AG04449 (cell line): ENCODE measurements at places on chromosomes 7 and 10.
A peak's percentile ranks its signal among the peaks of the same experiment; 100 is the strongest.

DNA sequence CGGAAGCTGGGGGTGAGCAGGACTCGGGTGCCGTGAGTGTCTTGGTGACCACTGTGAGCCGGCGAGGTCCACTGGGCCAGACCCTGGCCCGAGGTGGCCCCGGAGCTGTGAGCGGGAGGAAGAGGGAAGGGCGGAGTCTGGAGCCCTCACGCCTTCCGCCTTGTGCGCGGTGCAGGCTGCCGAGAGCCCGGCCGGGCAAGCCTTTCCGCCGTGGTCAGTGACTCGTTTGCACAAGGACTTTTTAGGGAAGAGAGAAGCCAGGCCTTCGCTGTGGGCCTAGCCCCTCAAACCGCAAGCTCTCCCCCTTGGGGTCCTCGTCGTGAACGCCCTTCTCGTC is 40.9 kb upstream of the ZNF32 start:
- DNase-seq, result no peak

GRCh38 chr10:71379118-71379766 is 17.5 kb upstream of the CDH23 start:
- DNase-seq, result no peak

GRCh38 chr7:38655833-38656774 is 24.9 kb upstream of the AMPH start:
- no peak for DNase-seq

GRCh38 chr7:157425137-157425731 is 88.4 kb downstream of the DNAJB6 start:
- no peak for DNase-seq

GRCh38 chr7:155590215-155591018 is 44.1 kb upstream of the CNPY1 start:
- DNase-seq, result no peak

DNA sequence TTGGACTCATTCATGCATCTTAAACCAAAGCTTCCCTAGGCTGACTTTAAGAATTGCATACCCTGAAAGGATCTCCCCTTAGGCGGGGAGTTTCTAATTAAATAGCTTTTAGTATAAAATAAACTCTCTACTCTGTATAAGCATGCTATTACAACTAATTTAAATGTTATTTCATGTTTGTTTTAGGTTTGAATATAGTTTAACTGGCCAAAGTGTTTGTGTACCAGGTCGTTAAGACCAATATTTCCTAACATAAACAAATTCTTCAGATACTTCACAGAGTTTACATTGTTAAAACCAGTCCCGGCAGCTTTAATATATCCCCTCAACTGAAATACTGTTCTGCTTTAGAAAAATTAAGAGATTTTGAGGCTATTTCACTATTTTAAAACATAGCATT is 2.3 kb downstream of the GLI3 start:
- no peak for DNase-seq

- no peak for DNase-seq
Measured at GRCh38 chr10:69318867-69319727, 40.8 kb downstream of the HK1 start.

DNA sequence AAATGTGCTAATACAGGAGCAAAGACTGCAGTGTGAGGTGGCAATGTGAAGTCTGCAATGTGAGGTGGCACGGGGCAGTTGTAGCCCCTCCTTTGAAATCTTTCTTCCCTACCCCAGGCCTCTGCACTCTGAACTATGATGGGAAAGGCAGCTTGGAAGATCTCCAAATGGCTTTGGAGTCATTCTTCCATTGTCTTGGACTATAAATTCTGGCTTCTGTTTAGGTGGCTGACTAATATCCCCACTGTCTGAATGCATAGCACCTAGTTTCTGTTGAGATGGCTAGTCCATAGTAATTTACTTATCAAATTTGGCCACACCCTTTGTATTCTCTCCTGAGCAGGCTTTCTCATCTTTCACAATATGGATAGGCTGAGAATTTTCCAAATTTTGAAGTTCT is 175.0 kb downstream of the CFTR start:
- no peak for DNase-seq

DNA sequence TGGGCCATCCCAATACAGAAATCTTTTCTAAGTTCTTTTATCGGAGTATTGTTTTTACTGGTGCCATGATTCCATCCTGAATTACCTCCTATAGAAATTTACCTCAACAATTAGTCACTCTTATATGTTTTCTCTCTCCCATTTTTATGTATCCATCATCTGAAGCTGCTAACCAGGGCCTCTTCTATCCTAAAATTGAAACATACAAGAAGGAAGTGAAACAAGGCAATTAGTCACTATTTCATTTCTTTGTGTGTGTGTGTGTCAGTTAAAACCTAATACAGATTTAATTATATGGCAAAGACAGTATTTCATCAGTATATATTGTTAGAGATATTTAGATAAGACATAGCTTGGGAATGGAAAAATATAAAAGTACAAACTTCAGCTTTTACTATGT is 148.4 kb upstream of the AHR start:
- DNase-seq, result no peak

GRCh38 chr10:130022086-130022485 is 58.0 kb upstream of the EBF3 start:
- DNase-seq, result no peak

DNA sequence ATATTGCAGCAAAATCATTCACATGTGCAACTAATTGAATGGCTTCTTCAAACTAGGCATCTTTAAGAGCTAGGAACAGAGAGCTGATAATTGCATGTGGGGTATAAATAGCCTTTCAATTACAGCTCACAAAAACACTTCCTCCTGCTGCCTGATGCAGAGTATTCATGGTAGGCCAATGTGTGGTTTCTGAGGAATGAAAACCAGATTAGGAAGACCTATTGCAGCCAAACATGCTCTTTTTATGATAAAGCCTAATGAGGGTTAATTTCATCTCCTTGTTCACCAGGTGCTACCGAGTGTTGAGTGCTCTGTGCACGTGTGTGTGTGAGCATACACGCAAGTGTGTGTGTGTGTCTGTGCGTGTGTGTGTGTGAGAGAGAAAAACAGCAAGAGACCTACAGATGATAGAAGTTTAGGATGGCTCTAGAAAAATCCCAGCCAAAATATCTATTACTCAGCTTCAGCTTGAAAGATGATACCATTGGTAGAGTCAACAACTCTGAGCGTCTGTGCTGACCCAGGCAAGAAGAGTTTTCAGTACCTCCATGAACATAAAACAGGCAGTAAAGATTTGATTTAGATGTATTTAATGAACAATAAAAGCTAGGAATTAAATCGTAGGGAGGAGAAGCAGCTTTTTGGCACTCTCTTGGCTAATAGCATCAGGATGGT is 448.5 kb upstream of the ANKRD30A start:
- DNase-seq, result peak; percentile 51

- no peak for DNase-seq
Measured at GRCh38 chr7:84337429-84337828, 142.8 kb upstream of the SEMA3A start.

DNA sequence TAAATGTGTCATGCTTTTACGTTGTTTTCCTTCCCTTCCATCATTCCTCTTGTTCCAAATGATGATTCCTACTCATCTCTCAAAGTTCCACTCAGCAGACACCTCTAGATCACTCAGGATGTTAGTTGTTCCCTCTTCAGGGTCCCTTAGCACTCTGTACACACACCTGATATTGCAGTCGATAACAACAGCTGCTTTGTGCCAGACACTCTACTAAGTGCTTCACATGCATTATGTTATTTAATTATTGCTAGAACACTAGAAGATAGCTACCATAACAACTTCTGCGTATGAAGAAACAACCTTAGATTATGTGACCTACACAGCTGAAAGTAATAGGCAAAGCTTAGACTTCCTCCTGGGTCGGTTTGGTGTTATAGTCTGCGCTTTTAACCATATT is 29.6 kb downstream of the PCBD1 start:
- DNase-seq, result no peak

DNA sequence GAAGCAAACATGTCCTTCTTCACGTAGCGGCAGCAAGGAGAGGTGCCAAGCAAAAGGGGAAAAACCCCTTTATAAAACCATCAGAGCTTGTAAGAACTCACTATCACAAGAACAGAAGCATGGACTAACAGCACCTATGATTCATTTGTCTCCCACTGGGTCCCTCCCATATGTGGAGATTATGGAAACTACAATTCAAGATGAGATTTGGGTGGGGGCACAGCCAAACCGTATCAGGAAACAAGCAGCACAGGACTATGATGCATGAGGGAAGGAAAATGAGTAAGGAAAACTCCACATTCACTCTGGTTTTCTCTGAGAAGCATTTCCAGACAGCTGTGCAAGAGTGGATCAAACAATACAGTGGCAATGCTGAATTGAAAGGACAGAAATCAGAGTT is 81.6 kb downstream of the RSU1 start:
- no peak for DNase-seq

DNA sequence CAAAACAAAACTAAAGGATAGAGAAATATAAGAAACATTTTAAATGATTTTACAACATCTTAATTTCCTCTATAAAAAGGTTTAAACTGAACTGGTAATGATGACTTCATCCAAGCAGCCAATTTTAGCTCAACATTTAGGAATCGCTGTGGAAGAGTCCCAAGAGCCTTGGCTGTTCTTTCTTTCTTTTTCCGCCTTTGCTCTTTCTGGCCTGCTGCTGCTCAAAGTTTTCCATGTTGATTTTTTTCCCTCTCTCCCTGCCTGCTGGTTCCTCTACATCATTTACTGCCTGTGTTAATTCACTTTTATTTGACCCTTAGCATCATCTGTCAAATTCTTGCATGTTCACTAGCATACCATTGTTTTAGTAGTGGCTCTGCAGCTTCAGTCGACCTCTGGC is 146.9 kb downstream of the EVX1 start:
- no peak for DNase-seq

DNA sequence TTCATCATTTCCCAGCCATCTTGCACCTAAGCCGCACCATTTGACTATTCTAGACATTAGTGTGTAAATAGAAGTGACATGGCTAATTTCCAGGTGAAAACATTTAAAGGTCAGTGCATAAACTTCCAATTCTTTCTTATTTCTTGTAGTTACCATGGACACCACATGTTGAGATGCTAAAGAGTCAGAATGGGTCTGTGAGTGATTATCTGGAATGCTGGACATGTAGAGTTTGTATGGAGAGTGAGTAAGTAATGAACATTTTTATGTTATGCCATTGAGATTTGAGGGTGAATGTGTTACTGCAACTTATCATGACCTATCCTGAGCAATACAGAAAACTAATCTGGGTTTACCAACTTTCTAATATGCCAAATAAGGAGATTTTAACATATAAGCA is 60.4 kb downstream of the MEOX2 start:
- no peak for DNase-seq

DNA sequence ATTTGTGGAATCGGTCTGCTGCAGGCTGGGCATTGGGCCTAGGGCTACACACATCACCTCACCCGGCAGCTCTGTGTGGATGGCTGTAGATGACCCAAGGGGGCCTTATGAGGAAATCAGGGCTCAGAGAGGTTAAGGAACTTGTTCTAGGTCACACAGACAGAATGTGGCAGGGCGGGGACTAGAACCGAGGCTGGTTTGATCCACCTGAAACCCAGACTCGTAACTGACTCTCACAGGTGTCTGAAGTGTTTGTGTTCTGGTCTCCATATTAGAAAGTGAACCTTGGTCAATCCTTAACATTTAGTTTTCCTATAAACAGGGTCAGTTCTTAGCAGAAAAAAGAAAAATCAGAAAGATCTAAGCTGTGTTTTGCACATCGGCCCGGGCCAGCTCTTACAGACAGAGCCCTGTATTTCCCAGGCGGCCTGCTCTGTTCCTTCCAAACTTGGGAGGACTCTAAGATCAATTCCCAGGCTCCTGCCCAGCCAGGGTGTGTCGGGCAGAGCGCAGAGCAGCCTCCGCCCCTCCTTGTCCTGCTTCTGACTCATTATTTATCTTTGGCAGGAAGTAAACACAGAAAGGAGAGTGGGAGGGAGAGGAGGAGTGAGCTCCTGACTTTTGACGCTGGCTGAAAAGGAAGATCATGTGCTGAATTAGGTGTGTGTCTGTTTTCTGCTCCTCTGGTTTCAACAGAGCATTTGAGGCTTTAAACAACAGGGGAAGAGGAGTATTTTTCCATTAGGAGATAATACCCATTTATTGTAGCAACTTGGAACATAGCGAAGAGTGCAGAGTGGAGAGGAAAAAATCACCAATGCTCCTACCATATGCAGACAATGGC is 74.1 kb downstream of the TACC2 start:
- no peak for DNase-seq

- no peak for DNase-seq
Measured at GRCh38 chr10:110803239-110803749, 68.4 kb upstream of the PDCD4 start.

GRCh38 chr7:5665094-5666025 is 116.1 kb downstream of the RNF216 start:
- no peak for DNase-seq

GRCh38 chr7:50599385-50599784 is 34.2 kb upstream of the DDC start:
- DNase-seq, result no peak

DNA sequence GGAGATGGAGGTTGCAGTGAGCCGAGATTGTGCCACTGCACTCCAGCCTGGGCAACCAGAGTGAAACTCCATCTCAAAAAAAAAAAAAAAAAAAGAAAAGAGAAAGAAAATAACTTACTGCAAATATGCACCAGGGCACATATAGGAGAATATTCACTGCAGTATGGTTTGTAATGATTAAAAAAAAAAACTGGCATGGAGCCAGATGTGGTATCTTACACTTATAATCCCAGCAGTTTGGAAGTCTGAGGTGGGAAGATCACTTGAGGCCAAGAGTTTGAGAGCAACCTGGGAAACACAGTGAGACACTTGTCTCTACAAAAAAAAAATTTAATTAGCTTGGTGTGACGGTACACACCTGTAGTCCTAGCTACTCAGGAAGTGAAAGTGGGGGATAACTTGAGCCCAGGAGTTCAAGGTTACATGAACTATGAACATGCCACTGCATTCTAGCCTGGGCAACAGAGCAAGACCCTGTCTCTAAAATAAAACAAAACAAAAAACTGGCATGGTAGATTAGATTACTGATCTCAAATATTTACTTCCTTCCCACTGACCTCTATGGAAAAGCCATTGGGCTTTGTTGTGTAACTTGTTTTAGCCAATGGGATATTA is 85.6 kb downstream of the MICU1 start:
- no peak for DNase-seq

GRCh38 chr10:89940076-89940475 is 238.7 kb downstream of the KIF20B start:
- DNase-seq, result no peak

DNA sequence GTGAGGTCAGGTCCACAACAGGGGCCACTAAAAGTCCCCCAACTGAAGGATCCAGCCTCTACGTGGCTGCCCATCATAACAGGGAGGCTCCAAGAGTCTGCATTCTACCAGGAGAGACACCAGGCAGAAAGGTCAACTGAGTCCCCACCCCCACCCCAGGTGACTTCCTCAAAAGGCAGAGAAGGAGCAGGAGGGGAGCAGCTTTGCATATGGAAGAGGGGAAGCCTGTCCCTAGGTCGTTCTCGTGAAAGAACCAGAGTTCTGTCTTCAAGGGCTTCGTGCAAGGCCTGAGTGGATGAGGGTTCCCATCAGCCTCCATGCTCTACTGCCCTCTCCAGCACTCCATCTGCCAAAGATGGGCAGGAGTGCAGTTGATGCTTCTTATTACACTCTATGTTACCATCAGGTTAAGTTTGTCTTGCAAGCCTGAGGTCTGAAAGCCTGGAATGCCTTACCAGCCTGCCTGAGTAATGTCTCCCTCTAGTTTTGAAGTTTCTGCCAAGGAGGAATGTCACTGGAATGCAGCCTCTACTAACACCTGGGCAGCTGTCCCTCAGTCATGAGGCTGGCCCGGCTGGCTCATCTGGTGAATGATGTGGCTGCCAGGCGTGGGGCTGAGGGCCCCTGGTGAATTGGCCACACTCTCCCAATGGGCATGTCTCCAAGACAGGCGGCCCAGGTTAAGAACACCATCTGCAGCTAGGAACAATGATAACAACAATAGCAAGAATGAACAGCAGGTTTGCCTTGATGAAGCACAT is 54.3 kb upstream of the SMNDC1 start:
- DNase-seq, result no peak
